CD4-positive, alpha-beta T cell treated with Interleukin-4 for 4 hours (primary cell): ENCODE measurements at places on chromosomes 11 and 22.

DNA sequence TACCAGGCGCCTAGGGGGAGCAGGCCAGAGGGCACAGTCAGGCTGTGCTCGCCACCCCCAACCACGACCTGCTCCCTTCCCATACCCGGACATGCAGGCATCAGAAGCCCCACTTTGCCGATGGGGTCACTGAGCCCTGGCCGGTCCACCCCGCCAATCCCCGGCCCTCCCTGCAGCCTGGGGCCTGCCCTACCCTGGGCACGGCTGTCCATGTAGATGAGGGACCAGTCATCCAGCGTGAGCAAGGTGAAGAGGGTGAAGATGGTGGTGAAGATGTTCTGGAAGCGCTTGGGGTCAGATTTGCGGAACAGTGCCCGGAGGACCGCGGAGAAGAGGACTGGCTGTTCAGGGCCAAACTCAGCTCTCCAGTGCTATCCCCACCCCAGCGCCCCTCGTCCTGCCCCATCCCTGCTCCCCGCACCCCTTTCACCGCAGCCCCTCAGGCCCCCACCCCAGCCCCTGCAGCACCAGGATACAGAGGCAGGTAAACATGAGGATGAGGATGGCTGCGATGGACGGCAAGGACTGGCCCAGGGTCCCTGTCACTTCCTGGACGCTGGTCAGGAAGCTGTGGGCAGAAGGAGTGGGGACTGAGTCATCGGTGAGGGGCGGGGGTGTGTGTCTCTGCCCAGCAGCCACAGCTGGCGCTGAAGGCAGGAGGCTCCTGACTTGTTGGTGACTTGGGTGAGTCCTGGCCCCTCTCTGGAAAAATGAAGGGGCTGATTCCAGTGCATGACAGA is 5.5 kb downstream of the CATSPER1 start:
- DNase-seq = no peak

DNA sequence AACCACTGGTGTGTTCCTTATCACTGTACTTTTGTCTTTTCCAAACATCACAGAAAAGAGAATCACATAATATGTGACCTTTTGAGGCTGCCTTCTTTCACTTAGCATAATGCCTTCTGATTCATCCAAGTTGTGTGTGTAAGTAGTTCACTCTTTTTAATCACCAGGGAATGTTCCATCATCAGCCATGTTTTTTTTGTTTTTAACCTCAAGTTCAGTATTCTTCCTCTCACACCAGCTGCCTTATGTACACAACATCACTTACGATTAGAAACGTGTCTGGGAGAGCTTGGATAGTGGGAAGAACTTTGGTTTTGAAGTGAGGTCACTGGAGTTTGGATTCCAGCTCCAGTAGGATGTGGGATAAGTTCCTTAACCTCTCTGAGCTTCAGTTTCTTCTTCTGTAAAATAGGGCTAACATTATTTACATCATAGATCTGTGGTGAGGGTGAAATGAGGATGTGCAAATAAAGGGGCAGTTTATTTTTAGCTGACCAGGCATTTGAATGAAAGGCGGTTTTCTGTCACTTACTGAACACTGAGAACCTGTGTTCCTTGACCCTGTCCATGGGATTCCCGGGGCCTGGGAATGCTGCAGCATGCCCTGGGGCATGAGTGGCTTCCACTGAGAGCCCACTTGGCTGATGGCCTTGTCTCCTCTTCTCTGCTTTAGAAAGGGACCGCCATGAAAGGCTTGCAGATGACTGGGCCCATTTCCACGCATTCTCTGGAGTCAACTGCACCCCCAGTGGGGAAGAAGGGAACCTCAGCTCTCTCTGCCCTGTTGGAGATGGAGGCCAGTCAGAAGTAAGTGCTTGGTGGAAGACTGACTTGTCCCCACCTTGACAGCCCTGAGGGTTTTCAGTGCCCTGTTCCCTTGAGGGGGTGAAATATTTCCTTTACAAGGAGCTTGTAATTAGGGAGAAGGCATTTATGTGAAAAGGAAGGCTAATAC is 92.6 kb downstream of the DEPDC5 start:
- DNase-seq = no peak

DNA sequence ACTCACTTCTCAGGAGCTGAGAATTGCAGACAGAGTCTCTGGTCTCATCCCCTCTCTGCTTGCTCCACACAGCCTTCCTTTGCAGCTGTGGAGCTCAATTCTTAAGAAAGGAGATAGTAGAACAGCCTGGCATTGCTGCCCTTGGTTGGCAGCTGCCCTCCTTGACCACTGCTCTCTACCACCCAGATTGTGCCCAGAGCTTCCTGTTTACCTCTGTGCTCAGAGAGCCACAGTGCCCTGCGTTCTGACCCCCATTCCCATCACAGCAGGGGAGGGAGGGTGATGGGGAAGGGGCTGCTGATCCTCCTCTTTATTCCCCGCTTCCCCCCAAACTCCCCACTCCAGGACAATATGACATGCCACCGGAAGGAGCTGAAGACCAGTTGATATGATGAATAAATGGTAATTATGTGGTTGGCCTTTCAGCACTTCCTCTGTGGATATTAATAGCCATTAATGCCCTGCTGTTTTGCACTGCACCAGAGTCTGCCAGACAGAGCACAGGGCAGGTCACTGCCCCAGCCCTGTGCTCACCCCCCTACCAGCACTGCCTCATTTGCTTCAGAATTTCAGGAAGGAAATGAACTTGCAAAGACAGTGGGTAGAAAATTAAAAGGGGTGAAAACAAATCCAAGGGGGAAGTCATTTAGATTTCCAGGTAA is 426.8 kb upstream of the CADM1 start:
- DNase-seq = no peak

DNA sequence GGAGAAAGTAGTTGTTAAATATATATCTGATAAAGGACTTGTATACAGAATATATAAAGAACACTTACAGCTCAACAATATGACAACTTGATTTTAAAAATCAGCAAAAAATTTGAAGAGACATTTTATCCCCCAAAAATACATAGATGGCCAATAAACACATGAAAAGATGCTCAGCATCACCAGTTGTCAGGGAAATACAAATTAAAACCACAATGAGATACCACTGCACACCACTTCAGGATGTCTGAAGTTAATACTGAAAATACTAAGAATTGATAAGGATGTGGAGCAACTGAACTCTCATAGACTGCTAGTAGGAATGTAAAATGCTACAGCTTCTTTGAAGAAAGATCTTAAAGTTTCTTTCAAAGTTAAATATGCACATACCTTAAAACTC is 49.2 kb downstream of the KREMEN1 start:
- DNase-seq = no peak

GRCh38 chr22:42078469-42079318 is 806 bp upstream of the SMDT1 start:
- DNase-seq = no peak

DNA sequence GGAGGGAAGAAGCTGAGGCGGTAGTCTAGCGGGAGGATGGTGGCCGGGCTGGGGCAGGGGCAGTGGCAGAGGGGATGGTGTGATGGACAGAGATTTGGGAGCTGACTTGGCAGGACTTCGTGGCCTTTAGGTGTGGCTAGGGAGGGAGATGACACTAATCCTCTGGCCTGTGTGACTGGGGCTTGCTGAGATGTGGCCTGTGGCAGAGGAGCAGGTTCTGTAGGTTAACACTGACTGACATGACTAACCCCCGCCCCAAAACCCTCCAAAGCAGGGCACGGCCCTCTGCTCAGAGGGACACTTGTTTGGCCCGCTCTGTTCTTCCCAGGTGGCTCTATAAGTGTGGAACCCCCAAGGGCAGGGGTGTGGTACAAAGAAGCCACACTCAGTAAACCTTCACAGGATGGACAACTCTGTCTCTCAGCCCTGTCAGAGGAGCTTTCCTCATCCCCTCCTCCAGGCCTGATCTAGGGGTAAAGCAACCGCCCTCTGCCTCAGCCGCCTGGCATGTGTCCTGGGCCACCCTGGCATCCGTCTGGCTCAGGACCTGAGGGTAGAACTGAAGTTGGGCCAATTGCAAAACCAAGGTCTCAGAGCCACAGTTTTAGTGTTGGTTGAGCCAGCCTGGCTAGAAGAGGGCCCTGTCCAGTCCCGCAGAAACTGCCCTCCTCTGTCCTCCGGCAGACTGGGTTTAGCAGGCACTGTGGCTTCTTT is 15.6 kb downstream of the TOM1 start:
- DNase-seq = no peak

GRCh38 chr22:48528221-48528915 is 1299.3 kb downstream of the BRD1 start:
- no peak for DNase-seq
